Right atrium auricular region (tissue), 2 donors: ENCODE measurements at places on chromosomes 7 and 10. TPM values are rescaled to one million over a fixed set of nuclear protein-coding genes. Genes with fewer than 3 reads are reported as not detected.

DNA sequence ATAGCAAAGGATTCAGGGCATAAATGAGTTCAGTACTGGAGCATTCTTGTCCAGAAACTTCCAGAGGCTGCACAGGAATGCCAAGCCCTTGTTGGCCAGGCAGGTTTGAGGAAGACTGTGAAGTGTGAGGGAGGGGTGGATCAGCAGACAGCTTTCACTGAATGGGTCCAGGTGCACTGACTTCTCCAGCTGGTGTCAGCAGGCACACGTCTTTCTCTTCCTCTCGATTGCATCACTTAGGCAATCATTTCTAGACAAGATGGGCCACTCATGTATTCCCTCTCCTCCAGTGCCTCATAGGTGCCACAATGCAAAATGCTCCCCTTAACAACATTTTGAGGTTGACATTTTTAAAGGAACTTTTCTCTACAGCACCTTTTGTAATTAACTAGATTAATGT, 15.6 kb upstream of the PLEKHS1 start:
- no peaks in the 10 kb centered on the region for H3K4me1 ChIP-seq
- H3K27ac ChIP-seq, result no peak overlapping the region
- H3K27me3 ChIP-seq, result no peaks in the 10 kb centered on the region
- no peak overlapping the region for H3K4me3 ChIP-seq
- DNase-seq, result no peak
- peaks cover under 1% of the 10 kb centered on the region for H3K36me3 ChIP-seq

ZNF277 gene
- total RNA-seq, result 29.8 TPM

DNA sequence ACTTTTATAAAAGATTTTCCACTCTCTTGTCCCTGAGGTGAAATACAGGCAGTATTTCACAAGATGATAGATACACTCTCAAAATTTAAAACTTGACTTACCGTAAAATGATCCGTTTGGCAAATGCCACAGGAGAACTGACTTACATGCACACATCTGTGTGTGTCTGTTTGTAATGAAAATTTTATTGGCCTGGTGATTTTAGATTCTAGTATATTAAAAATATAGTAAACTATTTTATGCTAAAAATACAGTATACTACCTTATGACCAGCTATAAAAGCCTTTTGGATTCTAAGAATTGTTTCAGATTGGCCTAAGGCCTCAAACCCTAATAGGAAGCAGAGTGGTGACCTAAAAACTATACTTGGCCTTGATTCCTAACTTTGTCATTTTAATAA, 362.7 kb downstream of the IPMK start:
- H3K27ac ChIP-seq, result no peak overlapping the region
- no peak overlapping the region for H3K4me3 ChIP-seq

IGFBP1 gene
- not detected for total RNA-seq

GRCh38 chr10:28594406-28594805, 61.5 kb downstream of the WAC start:
- H3K36me3 ChIP-seq, result peaks cover 22% of the 10 kb centered on the region
- no peaks in the 10 kb centered on the region for H3K27me3 ChIP-seq
- DNase-seq, result no peak
- no peak overlapping the region for H3K4me3 ChIP-seq
- H3K27ac ChIP-seq, result no peak overlapping the region

AOAH gene
- total RNA-seq, result 2.5 TPM

DNA sequence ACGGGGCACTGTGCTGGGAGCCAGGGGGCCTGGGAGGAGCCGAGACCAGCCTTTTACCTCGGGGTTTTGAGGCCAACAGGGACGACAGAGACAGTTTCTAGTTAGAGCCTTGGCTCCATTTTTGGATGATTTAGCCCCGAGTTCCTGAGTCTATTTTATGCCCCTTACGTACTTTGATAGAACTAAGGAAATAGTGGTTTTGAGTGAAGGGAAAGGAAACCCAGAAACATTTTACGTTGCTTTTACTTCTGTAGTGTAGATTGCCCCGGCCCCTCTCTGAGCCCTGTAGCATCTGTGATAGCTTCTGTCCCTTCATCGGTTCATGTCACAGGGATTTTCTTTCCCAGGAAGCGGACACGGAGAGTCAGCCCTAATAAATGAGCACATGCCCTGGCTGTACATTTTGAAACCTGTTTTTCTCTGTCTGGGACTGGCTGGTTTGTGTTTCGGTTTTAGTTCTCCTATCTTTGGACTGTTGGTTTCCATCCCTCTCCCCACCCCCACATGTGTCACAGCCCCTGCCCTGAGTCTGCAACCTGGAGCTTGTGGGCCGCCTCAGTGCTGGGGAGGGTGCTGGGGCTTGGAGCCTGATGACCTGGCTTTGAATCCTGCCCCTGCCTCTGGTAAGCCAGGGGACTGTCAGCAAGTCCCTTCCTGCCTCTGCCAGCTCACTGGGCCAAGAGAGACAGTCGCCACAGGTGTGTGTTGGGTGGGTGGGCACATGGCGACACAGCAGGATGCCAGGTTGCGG, 6.9 kb upstream of the ORAI2 start:
- H3K4me3 ChIP-seq, result no peak overlapping the region
- no peaks in the 10 kb centered on the region for H3K27me3 ChIP-seq
- no peaks in the 10 kb centered on the region for H3K4me1 ChIP-seq
- peaks cover 37% of the 10 kb centered on the region for H3K36me3 ChIP-seq
- no peak for DNase-seq
- H3K27ac ChIP-seq, result no peak overlapping the region
